AML-193 (cell line): ENCODE measurements at places on chromosomes 6 and 20.

DNA sequence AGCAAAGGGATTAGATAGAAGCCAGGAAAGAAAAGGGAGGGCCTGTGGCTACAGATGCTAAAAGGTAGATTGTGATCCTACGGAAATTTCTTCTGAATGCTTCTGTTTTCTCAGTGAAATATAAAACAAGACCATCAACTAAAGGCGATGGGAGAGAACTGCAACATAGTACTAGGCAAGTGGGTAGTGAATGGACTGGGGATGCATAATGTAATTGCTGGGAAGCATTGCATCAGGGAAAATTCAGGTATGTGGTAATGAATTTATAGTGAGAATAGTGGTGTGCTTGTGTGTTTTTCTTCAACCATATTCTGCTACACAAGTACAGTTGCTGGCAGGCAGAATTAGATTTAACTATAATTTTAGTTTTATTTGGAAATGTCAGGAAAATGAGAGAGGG lies 156.6 kb downstream of the OPN5 start:
- no peak for DNase-seq

DNA sequence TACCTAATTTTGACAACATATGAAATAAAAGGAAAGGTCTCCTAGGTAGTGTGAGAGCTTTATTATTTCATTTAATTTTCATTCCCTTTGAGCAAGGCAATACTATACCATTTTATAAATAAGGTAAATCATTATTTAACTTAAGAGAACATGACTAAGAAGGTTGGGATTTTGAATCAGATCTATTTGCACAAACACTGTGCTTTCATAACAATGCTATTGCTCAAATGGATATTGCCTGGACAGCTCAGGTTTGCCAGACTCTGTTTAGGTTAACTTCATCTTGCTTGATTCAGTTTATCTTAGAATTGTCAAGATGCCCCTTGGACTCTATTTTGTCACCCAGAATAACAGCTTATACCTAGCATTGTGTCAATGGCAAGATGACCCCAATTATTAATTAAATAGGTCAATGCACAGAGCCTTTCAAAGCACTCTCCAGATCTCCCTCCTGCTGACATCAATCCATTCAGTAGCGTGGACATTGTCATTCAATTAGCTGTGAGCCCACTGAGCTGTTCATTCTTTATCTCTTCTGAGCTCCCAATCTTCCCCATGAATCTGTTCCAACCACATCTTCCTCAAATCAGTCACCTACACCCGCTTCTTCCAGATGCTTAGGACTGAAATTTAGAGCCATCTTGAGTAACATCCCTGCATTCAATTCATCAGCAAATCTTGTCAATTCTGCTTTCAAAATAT lies 42.1 kb upstream of the TMEM30A start:
- DNase-seq: no peak

DNA sequence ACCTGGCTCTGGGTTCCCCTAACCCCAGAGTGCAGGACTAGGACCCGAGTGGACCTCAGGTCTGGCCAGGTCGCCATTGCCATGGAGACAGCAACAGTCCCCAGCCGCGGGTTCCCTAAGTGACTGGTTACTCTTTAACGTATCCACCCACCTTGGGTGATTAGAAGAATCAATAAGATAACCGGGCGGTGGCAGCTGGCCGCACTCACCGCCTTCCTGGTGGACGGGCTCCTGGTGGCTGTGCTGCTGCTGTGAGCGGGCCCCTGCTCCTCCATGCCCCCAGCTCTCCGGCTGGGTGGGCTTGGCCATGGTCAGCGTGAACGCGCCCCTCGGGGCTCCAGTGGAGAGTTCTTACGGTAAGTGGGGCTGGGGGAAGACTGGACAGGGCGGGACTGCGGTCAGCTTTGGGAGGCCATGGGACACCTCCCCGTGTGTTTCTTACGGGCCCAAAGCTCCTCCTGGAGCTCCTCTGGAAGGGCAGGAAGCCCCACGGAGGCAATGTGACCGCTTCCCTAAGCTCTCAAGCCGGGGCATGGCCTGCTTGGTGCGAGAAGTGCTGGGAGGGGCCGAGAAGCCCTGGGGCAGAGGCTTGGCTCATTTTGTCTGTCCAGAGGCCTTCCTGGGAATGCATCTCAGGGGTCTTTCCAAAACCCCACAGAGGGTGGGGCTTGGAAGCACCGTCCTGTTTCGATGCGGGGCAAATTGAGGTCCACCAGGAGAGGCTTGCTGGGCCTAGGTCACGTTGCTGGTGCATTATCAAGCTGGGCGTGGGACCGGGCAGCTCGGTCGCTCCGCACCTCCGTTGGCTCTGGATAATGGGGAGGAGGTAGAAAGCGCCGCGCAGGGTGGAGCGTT lies at the start of gene HNF4A:
TSS of gene HNF4A (plus strand) at position 202 of the 855 bp plus-strand sequence. CDS start at position 308, 106 bp downstream.
- no peak for DNase-seq

DNA sequence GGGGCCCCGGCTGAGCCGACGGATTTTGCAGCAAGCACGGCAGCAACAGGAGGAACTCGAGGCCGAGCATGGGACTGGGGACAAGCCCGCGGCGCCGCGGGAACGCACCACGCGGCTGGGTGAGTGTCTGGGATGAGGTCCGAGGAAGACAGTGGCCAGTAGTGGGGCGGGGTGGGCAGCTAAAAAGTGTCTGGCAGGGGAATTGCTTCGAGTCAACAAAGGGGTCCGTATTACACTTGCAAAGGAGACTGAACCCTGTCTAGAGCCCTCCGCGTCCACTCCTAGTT lies 356 bp downstream of the BYSL start:
- DNase-seq: no peak

- DNase-seq: no peak
These were observed 77.0 kb downstream of the DTNBP1 start for GRCh38 chr6:15585760-15586214.

DNA sequence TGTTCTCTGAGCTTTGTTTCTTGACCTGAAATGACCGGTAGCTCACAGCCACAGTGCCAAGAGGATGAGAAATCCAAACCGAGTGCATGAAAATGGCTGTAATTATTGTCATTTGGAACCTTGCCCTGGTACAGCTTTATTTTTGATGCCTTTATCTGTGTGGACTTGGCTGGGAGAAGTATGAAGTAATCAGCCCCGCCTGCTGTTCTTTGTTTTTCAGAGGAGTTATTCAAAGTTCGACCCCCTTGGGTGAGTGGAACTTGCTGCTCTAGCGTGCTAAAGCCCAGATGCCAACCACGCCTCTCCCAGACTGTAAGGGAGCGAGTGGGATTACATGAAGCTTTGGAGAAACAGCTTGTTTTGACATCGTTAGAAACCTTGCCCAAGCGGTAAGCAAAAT lies 48.3 kb downstream of the ECT2L start:
- no peak for DNase-seq

DNA sequence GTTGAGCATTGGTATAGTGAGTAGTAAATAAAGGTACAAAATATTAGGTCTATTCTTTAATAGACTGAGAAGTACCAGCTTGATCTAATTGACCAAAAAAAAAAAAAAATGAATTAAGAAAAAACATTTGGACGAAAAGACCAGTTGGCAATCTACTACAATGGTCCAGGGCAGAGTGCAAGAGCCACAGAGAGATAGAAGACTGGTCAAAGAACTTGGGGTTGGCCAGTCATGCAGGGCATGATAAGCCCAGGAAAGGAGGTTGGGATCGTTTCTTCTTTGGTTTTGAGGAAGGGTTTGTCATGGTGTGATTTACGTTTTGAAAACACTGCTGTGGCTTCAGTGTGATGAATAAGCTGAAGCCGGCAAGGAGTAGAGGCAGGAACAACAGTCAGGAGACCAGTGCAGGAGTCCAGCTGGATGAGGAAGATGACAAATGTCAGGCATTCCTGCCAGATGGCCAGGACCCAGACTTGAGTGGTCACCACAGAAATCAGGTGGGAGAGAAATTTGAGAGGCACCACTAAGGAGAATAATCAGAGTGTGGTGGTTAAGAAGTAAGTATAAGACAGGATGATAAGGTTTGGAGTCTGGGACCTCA lies 14.0 kb downstream of the SMLR1 start:
- DNase-seq: no peak

DNA sequence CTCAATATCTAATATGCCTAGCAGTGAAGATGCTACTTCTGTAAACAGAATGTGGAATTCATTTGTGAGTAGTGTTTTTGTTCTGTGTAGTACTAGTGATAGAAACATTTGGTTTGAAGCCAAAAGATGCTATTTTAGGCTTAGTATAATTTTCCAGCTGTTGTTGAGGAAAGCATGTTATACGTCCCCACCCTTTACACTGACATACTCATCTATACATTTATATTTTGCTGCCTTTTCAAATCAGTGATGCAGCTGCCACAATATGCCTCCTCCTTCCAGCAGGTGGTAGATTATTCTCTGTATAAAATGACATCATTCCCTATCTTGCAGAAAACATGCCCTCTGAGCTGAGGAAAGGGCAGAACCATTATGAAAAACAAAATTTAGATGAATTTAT lies 1217.6 kb upstream of the GJE1 start:
- DNase-seq: no peak

- peak; percentile 98 for DNase-seq
These were observed 24.0 kb downstream of the FGD2 start for GRCh38 chr6:37029249-37029971.

DNA sequence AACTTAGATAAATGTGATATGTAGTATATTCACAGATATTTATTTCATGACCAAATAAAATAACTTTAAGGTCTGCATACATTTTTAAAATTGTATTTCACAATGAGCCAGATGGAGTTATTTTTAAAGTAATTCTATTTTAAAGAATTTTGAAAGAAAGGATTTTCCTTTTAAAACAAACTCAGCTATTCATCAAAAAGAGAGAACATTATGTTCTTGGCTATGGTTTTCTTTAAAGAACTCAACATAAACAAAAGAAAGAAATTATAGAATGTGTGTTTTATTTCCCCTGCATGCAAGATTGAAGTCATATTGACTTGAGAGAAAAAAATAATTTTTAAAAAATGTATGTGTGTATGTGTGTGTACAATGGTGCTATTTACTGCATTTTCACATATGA lies 1023.6 kb upstream of the CITED2 start:
- no peak for DNase-seq

DNA sequence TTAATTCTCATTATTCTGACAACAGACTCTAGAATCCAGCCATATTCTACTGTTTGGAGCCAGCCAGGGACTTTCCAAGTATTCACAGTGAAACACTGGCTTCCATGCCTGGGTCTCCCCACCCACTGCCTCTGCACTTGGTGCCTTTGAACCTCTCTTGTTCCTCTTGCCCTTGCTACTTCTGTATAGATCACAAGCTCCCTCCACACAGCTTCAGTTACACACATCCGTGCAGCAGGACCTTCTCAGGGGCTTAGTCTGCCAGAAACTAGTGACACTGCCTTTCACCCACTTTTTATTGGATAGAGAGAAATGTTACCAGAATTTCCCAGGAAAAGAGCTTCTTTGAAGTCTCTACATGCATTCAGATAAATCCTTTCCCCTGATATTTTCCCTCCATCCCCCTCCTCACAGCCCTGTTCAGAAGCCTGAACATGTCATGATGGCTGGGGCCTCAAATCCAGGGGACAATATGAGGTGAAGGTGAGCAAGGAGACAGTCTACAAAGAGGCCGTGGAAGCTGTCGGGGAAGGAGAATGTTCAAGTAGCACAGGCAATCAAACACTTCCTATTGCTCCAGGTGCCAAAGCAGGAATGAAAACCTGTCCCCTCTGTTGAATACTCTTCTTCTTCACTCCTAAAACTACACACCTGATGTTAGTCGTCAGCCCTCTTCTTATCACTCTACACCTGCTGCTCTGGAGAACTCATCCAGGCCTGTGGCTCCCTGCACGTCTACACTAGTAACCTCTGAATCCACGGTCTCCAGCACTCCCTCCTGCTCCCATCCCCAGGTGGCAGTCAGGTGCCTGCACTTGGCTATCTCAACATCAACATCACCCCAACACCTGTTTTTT lies 20.2 kb upstream of the HLA-DOA start:
- no peak for DNase-seq

GRCh38 chr6:154410619-154411072 lies 54.0 kb upstream of the IPCEF1 start:
- no peak for DNase-seq

- DNase-seq: peak; percentile 96
These were observed 14.4 kb downstream of the FOXP4 start for GRCh38 chr6:41560431-41561192.

DNA sequence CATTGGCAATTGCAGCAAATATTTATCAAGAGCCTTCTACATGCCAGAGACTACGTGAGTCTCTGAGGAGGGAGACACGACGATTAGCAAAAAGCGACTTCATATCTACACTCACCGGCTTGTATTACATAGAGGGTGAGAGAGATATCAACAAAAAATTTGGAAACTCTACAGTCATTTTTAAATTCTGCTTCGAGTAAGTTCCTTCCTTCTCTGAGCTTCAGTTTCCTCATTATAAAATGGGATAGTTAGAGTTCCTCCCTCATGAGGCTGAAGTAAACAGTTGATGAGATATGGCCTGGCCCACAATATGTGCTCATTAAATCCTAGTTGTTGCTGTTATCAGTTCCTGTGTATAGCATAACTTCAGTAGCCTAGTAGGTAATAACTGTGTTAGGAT lies 64.1 kb upstream of the SIRPA start:
- no peak for DNase-seq

DNA sequence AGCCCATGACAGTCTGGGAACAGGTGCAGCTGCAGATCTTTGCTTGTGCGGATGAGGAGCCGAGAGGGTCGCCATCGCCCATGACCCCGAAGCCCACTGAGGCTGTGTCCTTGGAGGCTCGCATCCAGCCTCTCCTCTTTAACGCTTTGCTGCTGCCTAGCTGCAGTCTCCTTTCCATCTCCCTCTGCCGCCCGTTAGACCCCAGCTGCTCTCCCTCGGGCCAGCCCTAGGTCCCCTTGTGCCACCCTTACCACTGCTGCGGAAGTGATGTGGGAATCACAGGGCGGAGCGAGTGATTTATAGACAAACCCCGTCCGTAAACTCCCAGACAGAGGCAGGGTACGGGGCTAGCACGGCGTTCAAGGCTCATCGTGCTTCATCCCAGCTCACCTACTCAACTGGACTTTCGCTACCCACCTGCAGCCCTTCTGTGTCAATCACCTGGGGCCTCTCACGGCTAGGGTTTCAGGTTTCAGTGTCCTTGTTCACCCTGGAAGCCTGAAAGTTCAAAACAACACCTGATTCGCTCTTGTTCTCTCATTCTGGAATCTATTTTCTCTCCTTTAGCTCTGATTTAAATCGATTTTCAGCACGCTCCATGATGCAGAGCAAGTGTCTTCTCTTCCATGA lies 76.1 kb downstream of the PAX1 start:
- DNase-seq: no peak

- no peak for DNase-seq
These were observed 6.7 kb downstream of the MTCH1 start for GRCh38 chr6:36979347-36979742.

DNA sequence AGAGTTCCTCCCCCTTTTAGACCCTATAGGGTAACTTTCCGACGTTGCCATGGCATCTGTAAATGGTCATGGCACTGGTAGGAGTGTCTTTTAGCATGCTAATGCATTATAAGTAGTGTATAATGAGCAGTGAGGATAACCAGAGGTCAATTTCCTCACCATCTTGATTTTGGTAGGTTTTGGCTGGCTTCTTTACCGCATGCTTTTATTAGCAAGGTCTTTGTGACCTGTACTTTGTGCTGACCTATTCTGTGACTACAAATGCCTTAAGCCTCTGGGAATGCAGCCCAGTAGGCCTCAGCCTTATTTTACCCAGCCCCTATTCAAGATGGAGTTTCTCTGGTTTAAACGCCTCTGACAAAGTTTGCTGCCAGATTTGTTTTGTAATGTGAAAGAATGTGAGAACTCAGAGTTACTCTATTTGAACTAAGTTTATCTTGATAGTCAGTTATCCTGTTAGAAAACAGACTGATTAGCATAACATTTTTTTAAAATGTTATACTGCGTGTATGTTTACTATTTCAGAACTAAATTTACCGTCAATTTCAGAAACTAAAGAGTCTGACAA lies 111.3 kb upstream of the PRSS16 start:
- no peak for DNase-seq

- no peak for DNase-seq
These were observed 16.3 kb downstream of the RRBP1 start for GRCh38 chr20:17665756-17666155.
